ENCODE measurements at places on chromosomes 11 and 22. TPM values are rescaled to one million over a fixed set of nuclear protein-coding genes. Genes with fewer than 3 reads are reported as not detected.

- no peaks in the 10 kb centered on the region for H3K4me1 ChIP-seq
- H3K27ac ChIP-seq = no peak overlapping the region
- DNase-seq = no peak
Measured at GRCh38 chr11:76802151-76802550, 19.0 kb downstream of the TSKU start.

DNA sequence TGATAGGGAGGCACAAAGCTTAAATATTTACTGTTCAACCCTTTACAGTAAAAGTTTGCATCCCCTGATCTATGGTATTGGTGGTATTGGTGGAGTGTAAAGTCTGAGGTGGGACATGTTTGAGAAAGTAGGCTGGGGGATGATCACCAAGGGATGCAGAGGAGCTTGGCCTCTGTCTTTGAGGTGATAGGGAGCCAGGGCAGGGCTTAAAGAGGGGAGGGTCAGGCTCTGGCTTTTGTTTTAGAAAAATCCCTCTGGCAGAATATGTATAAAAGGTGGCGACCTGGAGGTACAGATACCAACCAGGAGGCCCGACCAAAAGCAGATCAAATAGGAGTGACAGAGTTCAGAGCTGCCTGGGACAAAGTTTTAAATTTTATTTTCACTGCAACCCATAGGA lies 59.0 kb downstream of the SWAP70 start:
- H3K4me1 ChIP-seq = no peaks in the 10 kb centered on the region
- H3K27me3 ChIP-seq = no peaks in the 10 kb centered on the region
- DNase-seq = no peak

DNA sequence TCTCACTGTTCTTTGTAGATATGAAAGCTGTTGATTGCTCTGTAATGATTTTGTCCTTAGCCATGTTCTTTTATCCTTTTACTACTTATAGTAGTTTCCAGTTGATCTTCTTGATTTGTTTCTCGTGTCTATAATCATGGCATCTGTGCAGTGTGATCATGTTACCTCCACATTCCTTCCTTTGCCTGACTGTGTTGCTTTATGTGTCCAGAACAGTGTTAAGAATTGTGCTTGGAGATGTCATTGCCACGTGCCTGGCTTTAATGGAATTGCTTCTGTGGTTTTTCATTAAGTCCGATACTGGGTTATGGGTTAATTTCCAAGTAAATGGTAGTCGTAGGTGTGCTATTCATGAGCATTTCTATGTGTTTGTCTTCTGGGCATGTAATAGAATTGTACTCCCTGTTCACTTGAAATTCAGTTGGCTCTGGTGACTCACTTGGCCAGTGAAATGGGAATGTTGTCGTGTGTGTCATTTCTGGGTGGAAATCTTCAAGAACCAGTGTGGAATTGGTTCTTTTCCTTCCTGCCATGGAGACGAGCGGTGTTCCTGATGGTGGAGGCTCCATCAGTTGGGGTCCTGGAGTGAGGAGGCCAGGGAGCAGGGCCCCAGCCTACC lies 6.8 kb downstream of the GTSE1 start:
- H3K4me1 ChIP-seq = no peaks in the 10 kb centered on the region
- DNase-seq = no peak
- no peak overlapping the region for H3K27ac ChIP-seq
- no peaks in the 10 kb centered on the region for H3K27me3 ChIP-seq
- peaks cover 45% of the 10 kb centered on the region for H3K36me3 ChIP-seq
- H3K4me3 ChIP-seq = no peak overlapping the region

GRCh38 chr11:34207487-34208180 lies 102.2 kb downstream of the NAT10 start:
- H3K36me3 ChIP-seq = no peaks in the 10 kb centered on the region
- no peaks in the 10 kb centered on the region for H3K27me3 ChIP-seq
- no peak for DNase-seq
- H3K4me1 ChIP-seq = peaks cover 10% of the 10 kb centered on the region
- H3K27ac ChIP-seq = no peak overlapping the region

DNA sequence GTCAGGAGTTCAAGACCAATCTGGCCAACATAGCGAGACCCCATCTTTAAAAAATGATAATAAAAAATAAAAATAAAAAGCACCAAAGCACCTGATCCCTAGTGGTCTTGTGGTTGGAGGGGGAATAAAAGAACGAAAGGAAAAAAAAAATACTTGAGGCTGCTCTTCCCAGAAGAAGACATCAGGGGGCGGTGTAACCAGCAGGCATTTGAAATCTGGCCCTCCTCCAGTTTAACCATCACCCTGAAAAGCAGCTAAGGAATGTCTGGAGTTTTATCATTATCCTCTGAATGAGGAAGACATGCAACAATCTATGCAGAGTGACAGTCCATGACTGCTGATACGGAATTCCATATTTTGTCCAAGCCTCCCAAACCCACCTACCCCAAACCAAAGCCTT lies 5.6 kb upstream of the KCTD17 start:
- no peaks in the 10 kb centered on the region for H3K36me3 ChIP-seq
- no peak overlapping the region for H3K4me3 ChIP-seq
- DNase-seq = no peak
- H3K27me3 ChIP-seq = no peaks in the 10 kb centered on the region

DNA sequence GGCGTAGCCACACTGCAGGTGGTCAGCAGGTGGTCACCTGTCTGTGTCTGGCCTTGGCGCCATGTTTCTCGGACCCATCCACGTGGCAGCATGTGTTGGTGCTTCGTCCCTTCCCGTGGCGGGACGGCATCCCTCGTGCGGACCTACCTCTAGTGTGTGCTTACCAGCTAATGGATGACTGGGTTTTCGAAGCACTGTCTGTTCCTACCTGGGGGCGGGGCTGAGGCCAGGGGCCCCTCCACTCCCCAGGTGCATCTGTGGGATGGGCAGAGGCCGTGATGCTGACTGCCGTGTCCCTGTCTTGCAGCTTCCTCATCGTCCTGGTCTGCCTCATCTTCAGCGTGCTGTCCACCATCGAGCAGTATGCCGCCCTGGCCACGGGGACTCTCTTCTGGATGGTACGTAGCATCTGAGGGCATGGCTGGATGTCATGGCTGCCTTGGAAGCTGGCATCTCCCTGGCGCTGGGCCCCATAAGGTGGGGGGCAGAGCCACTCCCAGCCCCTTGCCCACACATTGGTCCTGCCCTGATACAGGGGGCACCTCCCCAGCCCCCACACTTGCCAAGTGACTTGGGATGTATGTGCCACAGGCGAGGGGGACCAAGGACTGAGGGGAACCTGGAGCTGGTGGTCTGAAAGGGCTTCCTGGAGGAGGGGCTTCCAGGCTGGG lies 82.9 kb downstream of the KCNQ1 start:
- no peaks in the 10 kb centered on the region for H3K27me3 ChIP-seq
- DNase-seq = no peak

GRCh38 chr11:17612221-17613188 lies 65.4 kb downstream of the OTOG start:
- no peaks in the 10 kb centered on the region for H3K27me3 ChIP-seq
- no peak overlapping the region for H3K4me3 ChIP-seq
- no peak for DNase-seq
- H3K36me3 ChIP-seq = no peaks in the 10 kb centered on the region
- no peak overlapping the region for H3K27ac ChIP-seq

- no peak overlapping the region for H3K4me3 ChIP-seq
- no peaks in the 10 kb centered on the region for H3K4me1 ChIP-seq
- DNase-seq = no peak
- no peak overlapping the region for H3K27ac ChIP-seq
- no peaks in the 10 kb centered on the region for H3K36me3 ChIP-seq
Measured at GRCh38 chr11:132623511-132623910, 908.8 kb downstream of the OPCML start.

DNA sequence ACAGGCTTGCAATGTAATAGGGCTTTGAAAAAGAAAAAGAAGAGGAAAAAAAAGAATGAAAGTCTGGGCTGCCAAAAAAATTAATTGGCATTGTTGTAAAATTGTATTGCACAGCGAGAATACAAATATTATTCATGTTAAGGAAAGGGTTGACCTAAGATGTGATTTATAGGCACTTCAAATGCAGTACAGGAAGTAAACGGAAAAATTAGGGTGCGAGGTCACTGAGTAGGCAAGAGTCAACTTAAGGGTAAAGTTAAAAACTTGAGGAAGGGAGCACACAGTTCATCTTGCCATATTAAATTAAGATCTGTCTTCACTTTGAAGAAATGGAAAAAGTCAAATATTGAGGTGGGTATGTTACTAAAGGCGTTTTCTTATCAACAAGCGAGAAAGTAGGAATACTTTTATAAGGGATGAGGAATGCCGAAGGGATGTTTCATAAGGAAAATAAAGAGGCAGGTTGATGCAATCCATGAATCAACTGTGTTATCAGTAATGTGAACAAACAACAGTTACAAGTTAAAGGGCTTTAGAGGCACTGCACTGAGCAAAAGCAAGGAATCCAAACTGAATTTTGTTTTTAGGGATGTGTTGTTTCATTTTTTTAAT lies 123.0 kb downstream of the WT1 start:
- no peak overlapping the region for H3K27ac ChIP-seq
- no peak for DNase-seq
- no peak overlapping the region for H3K4me3 ChIP-seq
- H3K27me3 ChIP-seq = no peaks in the 10 kb centered on the region

- peaks cover 39% of the 10 kb centered on the region for H3K36me3 ChIP-seq
- H3K27ac ChIP-seq = peak within 1 kb of the TSS; percentile 33
- no peaks in the 10 kb centered on the region for H3K4me1 ChIP-seq
- peak within 1 kb of the TSS; percentile 96 for H3K4me3 ChIP-seq
- H3K27me3 ChIP-seq = no peaks in the 10 kb centered on the region
Measured at GRCh38 chr22:41446639-41447434, at the start of gene TOB2. Gene TOB2 (minus strand): TSS chr22:41446801. CDS start chr22:41437345, 9,456 bp downstream.

GRCh38 chr11:38582151-38582550 lies 1984.1 kb upstream of the RAG2 start:
- DNase-seq = no peak
- no peak overlapping the region for H3K4me3 ChIP-seq
- H3K27me3 ChIP-seq = no peaks in the 10 kb centered on the region
- H3K36me3 ChIP-seq = peaks cover 15% of the 10 kb centered on the region
- H3K4me1 ChIP-seq = no peaks in the 10 kb centered on the region

TSSK2 gene
- total RNA-seq = not detected

PTPRCAP gene
- total RNA-seq = 1.9 TPM

BUD13 gene
- total RNA-seq = 29.3 TPM

ACRV1 gene
- total RNA-seq = not detected

PRR33 gene
- not detected for total RNA-seq

Measured in H9 (cell line).